ENCODE measurements at places on chromosomes 1 and 21.

GRCh38 chr1:87922885-87923284 is 594.2 kb downstream of the LMO4 start:
- DNase-seq: no peak

GRCh38 chr1:175158170-175158591 is 34.4 kb downstream of the KIAA0040 start:
- no peak for DNase-seq

DNA sequence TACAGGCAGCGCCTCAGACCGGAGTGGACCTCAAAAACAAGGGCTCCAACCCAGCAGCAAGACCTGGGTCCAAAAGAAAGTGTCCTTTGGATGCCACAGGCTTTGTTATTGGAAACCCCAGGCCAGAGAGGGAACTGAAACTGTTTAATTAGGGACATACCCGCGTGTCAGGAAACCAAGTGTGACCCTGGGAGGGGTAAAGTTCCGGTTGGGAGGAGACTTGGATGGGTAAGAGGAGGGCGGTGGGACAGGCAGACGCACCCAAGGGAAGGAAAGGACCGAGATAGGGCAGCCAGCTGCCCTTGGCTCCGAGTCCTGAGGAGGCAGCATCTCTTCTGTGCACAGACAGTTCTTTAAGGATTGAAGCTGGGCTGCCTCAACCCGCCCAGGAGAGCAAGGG is 71.4 kb downstream of the CDC7 start:
- DNase-seq: no peak

DNA sequence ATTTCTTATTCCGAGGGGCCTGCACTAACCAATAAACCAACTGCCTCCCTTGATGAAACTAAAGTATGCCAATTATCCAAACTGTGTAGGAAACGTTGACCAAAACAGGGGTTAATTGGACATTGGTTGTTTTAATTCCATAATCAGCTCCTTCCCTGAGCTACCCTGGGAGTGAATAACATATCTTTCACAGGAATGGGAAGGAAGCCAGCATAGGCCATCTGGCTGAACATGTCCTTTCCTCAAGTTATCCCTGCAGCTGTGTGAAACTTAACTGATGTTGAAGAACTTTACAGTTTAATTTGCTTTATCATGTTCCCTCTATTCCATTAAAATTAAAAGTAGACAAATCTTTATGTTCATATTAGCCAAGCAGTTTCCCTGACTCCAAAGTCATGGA is 75.4 kb downstream of the NRIP1 start:
- no peak for DNase-seq

- no peak for DNase-seq
Measured at GRCh38 chr1:191608367-191608766, 549.9 kb upstream of the RGS18 start.

- no peak for DNase-seq
Measured at GRCh38 chr21:26140164-26140579, 30.4 kb downstream of the APP start.

- no peak for DNase-seq
Measured at GRCh38 chr1:229759037-229759435, 133.0 kb downstream of the URB2 start.

- DNase-seq: peak; percentile 32
Measured at GRCh38 chr1:7616076-7616832, 154.8 kb upstream of the VAMP3 start.

DNA sequence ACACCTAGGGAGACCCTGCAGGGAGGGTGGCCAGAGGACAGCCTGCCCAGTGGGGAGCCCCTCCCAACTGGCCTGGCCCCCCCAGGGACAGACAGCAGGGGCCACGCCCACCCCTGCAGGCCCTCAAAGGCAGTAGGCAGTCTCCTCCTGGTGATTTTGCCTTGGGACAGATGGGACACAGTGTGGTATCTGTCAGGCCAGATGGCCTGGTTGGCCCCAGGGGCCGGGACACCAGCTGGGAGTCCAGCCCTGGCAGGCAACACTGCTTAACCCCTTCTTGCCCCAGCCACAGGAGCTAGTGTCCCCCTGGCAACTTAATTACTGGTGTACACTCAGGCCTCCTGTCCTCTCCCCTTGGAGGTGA is 17.8 kb downstream of the IFFO2 start:
- no peak for DNase-seq

DNA sequence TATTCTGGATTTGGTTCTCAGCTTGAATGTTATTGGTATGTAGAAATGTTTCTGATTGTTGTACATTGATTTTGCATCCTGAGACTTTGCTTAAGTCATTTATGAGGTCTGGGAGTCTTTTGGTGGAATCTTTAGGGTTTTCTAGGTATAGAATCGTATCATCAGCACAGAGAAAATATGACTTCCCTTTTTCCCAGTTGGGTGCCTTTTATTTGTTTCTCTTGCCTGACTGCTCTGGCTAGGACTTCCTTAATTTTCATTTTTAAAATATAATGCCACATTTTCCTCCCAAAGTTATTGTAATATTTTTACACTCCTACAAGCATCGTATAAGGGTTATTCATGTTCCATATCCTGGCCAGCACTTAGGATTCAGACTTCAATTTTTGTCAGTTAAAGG is 111.1 kb downstream of the FNBP1L start:
- no peak for DNase-seq

DNA sequence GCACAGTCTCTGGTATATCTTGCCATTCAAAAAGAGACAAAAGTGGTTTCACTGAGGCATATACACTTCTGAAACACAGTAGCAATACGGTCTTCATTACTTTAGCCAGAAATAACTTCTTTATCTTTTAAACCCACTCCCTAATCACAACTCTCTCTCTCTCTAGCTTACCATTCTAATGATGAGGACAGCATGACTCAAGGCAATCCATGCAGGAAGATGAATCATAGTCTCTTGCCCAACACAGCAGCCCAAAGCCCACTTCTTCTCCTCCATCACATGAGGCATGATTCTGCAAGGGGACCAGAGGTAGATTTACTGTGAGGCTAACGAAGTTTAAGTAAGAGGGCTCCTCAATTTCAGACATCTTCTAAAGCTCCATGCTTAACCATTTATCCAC is 285.0 kb upstream of the NR5A2 start:
- DNase-seq: no peak

DNA sequence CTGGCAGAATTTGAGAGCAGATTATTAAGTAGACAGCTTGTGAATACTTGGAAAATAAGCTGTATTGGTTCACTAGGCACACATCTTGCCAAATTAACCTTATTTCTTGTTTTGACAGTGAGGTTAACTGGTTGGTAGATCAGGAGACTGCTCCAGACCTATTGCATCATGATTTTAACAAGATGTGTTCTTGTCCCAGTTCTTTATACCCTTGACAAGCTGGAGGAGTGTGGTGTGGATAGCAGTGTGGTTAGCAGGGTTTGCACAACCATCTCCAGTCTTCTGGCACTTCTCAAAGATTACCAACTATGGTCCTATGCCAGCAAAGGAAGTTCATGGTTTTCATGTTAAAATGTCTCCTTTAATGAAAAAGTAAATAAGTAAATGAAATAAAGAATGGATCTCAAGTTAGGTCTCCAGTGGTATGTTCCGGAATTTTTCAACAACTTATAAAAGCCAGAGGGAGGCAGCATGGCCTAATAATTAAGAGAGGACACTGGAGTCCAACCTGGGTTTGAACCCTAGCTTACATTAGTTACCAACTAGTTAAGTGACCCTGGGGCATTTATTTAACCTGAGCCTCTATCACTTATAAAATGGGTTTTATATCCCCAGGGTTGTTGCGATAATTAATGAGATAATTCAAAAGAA is 34.1 kb downstream of the DDX20 start:
- DNase-seq: no peak

DNA sequence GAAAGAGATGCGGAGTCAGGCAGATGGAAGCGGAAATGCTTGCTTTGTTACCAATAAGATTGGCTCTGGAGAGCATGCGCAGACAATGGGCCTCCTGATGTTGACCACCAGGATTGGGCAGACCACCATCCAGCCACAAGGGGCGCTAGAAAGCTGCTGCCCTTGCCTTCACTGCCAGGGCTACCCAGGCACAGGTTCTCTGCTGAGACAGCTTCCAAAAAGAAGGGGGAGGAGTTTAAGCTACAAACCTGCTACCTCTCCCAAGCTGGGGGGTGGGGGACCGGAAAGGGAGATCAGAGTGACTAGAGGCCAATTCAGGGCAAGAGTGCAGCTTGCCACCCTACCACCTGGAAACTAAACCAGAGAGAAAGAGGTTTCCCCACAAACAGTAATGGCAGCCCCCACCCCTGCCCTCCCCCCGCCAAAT is 369.7 kb downstream of the RRAGC start:
- no peak for DNase-seq

- DNase-seq: no peak
Measured at GRCh38 chr21:15688809-15689208, 41.0 kb upstream of the USP25 start.

GRCh38 chr1:47569681-47570470 is 132.0 kb downstream of the FOXD2 start:
- DNase-seq: no peak
